ENCODE measurements at places on chromosomes 1 and 21.

GRCh38 chr1:211480941-211481545, 10.9 kb downstream of the RD3 start:
- DNase-seq, result no peak

DNA sequence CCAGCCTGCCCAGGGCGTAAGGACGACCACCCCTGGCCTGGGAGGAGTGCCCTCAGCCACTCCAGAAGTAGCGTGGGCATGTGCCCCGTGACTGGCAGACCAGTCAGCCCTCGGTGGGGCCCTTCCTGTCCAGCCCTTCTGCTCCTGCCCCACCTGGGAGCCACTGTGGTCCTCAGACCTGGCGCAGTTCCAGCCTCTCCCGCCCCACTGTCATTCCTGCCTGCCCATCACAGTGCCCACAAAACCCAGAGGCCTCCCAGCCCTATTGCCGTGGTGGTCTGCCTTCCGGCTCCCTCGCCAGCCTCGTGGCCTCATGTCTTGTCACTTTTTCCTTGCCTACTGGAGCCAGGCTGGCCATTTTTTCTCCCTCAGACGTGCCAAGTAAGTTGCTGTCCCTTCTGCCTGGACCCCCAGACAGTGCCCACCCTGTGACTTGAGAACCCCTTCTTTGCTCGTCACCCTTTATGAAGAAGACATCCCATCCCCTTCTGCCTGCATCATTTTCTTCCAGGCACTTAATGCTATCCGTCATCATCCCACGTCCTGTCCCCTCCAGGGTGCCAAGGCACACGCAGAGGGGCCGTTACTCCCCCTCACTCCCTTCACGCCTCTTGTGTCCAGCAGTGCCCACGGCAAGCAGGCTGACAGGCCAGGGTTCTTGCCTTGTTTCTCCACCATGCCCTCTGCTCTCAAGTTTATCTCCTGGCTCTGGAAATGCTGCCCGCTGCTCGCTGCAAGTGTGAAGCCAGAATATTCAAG, 122.6 kb downstream of the CAMTA1 start:
- DNase-seq, result no peak

DNA sequence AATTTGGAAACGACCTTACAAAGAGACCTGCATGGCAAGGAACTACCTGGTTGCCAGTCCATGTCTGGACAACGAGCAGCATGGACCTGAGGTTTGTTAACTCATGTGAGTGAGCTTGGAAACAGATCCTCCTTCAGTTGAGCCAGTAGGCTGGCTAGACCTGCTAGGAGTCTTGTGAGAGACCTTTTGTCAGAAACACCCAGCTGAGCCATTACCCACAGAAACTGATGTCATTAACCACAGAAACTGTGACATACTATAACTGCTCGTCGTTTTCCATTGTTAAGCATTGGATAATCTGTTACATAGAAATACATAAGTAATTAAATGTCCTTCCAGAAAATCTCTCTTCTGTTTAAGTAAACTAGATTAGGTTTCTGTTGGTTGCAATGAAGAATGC, 211.1 kb upstream of the C21orf91 start:
- no peak for DNase-seq

DNA sequence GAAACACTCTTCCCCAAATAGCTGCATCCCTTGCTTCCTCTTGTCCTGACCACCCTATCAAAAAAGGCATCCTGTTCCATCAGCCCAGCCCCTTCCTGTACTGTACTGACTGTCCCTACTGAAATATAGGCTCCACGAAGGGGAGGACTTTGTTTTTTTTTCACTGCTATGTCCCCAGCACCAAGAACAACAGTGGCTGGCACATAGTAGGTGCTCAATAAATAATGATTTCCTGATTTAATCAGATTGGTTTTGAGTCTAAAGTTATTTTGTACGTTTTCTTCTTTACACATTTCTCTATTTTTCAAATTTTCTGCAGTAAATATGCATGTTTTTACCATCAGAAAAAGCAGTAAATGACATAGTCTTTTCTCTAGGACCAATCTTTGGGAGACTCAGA, 73.9 kb downstream of the CD58 start:
- no peak for DNase-seq

GRCh38 chr1:189409774-189410173, 1067.9 kb downstream of the BRINP3 start:
- DNase-seq, result no peak

DNA sequence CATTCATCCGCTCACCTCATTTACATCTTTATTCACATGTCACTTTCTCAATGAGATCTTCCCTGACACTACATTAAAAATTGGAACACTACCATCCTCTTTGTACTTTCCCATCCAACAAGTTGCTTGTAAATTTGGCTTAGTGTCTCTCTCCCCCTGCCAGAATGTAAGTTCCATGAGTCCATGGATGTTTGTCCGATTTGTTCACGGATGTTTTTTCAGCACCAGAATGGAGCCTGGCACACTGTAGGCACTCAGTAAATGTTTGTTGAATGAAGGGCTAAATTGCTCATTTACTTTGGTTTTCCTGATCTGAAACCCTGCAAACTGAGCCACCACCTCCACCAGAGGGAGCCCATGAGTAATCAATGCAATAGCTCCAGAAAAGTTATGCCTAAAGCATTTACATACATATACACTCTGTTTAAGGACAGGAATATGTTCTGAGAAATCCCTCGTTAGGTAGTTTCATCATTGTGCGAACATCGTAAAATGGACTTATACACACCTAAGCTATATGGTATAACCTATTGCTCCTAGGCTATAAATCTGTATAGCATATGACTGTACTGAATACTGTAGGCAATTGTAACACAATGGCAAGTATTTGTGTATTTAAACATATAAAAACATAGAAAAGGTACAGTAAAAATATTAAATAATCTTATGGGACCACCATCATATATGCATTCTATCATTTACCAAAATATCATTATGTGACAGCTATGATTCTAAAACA, 2.8 kb upstream of the EYA3 start:
- DNase-seq, result no peak

- DNase-seq, result no peak
Observed at GRCh38 chr21:45472445-45473365, 67.7 kb downstream of the COL18A1 start.

- peak; percentile 71 for DNase-seq
Observed at GRCh38 chr1:47687631-47688460, 250.0 kb downstream of the FOXD2 start.

- DNase-seq, result peak; percentile 39
Observed at GRCh38 chr1:54559771-54560231, 11.8 kb downstream of the ACOT11 start.
